ENCODE measurements at places on chromosomes 5 and 9. TPM values are rescaled to one million over a fixed set of nuclear protein-coding genes. Genes with fewer than 3 reads are reported as not detected.

GRCh38 chr5:55856516-55857246, 5.5 kb downstream of the IL31RA start:
- DNase-seq = no peak

KCNMB1 gene
- total RNA-seq = not detected

DMRTA1 gene
- total RNA-seq = 0.14 TPM

PCSK5 gene
- total RNA-seq = 23.2 TPM

GRCh38 chr9:38154501-38155421, 85.7 kb upstream of the SHB start:
- DNase-seq = no peak

SPINK13 gene
- 0.58 TPM for total RNA-seq

- no peak for DNase-seq
Measured at GRCh38 chr5:63553073-63553472, 409.2 kb downstream of the HTR1A start.

DNA sequence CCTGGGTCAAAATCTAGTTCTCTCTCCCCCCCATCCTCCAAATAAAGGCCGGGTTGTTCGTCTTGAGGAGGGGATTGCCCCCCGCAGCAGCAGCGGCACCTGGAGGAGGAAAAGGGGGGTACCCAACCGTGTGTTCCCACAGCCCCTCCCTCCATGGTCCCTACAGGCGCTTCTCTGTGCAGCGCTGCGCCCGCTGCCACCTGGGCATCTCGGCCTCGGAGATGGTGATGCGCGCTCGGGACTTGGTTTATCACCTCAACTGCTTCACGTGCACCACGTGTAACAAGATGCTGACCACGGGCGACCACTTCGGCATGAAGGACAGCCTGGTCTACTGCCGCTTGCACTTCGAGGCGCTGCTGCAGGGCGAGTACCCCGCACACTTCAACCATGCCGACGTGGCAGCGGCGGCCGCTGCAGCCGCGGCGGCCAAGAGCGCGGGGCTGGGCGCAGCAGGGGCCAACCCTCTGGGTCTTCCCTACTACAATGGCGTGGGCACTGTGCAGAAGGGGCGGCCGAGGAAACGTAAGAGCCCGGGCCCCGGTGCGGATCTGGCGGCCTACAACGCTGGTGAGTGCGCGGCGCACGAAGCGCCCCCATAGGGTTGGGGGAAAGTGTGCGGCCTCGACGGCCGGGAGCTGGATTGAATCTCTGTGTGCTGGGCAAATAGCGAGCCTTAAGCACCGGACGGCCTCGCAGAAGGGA, 3.5 kb downstream of the LHX2 start:
- no peak for DNase-seq

- DNase-seq = no peak
Measured at GRCh38 chr5:116234681-116235080, 149.9 kb downstream of the COMMD10 start.

- no peak for DNase-seq
Measured at GRCh38 chr5:149731332-149731616, 1.2 kb downstream of the PPARGC1B start.

All from epithelial cell of proximal tubule (primary cell).